ENCODE measurements at places on chromosomes 6 and 20.

GRCh38 chr6:156809034-156809433 lies 31.9 kb downstream of the ARID1B start:
- peak; percentile 76 for DNase-seq

GRCh38 chr6:20464041-20464440 lies 62.4 kb downstream of the E2F3 start:
- DNase-seq, result no peak

DNA sequence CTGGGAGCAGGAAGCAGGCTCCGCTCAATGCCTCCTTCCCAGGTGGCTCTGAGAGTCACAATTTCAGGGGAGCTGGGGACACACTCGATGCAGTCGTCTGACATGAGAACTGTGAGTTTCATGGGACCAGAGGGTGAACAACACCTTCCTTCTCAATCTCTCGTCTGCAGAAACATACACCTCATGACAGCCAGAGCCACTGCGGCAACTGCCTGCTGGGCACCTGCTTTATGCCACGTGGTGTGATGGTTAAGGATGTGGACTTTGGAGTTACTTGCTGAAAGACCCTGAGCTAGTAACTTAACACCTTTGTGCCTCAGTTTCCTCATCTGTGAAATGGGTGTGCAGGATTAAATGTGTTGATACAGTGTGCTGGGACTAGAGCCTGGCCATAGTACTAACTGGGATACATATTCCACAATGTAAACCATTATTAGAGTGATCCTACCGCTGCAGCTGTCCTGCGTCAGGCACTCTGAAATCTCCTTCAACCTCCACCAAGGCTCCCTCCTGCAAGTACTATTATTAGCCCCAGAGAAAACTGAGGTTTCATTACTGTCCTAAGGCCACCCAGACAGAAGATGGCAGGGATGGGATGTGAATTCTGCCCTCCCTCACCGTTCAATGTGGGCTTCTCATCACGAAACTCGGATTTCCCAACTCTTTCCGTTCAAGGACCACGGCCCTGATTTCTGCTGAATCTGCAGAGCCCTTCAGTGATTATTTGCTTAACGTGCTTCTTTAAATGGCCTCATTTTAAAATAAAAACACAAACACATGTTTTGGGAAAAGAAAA lies 24.4 kb downstream of the SULF2 start:
- DNase-seq, result no peak

DNA sequence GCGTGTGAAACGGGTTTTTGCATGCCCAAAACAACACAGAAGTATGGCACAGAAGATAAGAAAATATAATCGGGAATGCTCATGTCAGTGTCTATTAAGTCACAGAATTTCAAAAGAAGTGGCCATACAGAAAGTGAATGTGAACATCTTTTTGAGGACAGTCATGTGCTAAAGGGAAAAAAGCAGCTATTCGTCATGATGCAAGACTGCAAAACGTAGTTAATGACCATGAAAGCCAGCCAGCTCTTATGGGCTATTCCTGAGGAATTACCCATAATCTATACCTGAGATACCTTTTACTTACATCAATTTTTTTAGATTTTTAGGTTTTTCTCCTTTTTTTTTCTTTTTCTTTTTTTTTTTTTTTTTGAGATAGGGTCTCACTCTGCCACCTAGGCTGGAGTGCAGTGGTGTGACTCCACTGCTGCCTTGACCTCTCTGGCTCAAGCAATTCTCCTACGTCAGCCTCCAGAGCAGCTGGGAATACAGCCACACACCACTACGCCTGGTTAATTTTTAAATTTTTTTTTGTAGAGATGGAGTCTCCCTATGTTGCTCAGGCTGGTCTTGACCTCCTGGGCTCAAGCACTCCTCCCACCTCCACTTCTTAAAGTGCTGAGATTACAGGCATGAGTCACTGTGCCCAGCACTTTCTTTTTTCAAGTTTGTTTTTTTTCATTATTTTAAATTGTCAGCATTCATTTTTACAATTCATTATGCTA lies 18.1 kb upstream of the ZBP1 start:
- DNase-seq, result no peak

- DNase-seq, result no peak
These were observed 509.9 kb upstream of the POU3F2 start for GRCh38 chr6:98324446-98324845.

- no peak for DNase-seq
These were observed 686 bp downstream of the TMEM170B start for GRCh38 chr6:11538052-11538818.

DNA sequence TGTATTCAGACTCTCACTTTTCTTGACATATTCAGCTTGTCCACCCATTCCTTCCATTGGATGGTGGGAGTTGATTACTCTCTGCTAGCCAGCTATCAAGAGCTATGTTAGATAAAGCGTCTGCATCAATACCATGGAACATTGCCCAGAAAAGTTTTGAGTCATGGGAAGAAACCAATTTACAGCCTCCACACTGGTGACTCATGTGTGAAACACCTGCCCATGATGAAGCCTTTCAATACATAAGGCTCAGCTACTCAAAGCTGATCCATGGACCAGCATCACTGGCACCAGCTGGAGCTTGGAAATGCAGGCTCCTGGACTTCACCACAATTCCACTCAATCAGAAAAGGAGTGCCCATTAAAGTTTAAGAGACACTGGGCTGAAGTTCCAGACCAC lies 16.1 kb downstream of the PLA2G7 start:
- peak; percentile 3 for DNase-seq

DNA sequence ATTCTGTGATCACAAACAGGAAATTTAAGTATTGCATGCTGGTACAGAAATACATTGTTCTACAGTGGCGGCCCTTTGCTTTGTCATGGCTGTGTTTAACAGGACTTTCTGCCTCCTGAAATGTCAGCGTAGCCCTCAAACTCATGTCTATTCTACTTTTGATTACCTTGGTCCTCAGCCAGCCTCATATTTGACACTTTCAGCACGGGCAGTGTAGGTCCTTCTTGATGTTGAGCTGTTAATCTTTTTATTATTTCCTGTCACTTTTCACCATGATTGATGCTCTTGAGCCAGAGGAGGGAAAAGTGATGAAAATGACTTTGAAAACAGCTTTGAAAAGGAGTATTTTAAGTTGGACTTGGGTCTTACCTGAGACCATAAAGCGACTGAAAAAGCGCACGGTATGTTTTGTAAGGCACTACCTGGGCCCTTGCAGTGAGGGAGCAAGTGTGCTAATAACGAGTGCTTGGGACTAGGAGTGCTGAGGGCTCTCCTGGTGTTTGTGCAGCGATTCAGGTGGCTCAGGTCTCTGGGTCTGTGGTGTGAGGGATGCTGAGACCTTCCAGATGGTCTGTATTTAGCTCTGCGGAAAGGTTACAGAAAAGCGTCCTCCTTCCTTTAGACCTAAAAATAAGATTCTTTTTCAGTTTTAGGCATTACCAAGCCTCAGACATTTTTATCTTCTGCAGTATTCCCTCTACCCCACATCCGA lies 45.2 kb upstream of the RREB1 start:
- DNase-seq, result no peak

- DNase-seq, result peak; percentile 45
These were observed at the start of gene SPTLC3 for GRCh38 chr20:13008761-13009681. Gene SPTLC3, plus strand, starts transcription at chr20:13008972. Its CDS starts 296 bp downstream, at chr20:13009268.

- no peak for DNase-seq
These were observed 85.3 kb upstream of the FOXP4 start for GRCh38 chr6:41460742-41461336.

- DNase-seq, result no peak
These were observed 293.7 kb downstream of the RNF144B start for GRCh38 chr6:18680842-18681241.

- DNase-seq, result peak; percentile 61
These were observed 202.2 kb upstream of the PCSK2 start for GRCh38 chr20:17024513-17025119.

- no peak for DNase-seq
These were observed 6.3 kb downstream of the EBF4 start for GRCh38 chr20:2698912-2699311.

GRCh38 chr6:108562503-108562993 lies 1.8 kb downstream of the FOXO3 start:
- DNase-seq, result peak; percentile 67

- DNase-seq, result no peak
These were observed 43.0 kb downstream of the MRS2 start for GRCh38 chr6:24445704-24446103.

- no peak for DNase-seq
These were observed 687.9 kb upstream of the AGPAT4 start for GRCh38 chr6:161961796-161962195.

Measured in AG10803 (cell line).